ENCODE measurements at places on chromosomes 4 and X.
A peak's percentile ranks its signal among the peaks of the same experiment; 100 is the strongest.

GRCh38 chrX:150577174-150577573 is 8.8 kb downstream of the MTM1 start:
- DNase-seq: no peak

- DNase-seq: no peak
Measured at GRCh38 chr4:154578919-154579318, 11.6 kb downstream of the FGA start.

DNA sequence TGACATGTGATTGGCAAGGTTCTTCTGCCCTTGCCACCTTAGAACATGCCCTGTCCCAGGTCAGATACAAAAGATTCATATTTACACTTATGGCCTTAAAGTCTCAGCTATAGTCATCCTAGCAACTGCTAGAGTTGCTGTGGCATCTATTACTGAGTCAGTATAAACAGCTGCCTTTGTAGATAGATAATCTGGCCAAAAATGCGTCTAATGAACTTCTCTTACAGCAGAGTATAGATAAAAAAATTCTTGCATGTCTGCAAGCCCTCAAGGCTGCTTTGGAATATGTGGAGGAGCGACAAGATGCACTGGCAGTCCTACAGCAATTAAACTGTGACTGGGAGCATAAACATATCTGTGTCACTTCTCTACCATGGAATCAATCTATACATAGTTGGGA is 1209.7 kb upstream of the PABPC4L start:
- no peak for DNase-seq

DNA sequence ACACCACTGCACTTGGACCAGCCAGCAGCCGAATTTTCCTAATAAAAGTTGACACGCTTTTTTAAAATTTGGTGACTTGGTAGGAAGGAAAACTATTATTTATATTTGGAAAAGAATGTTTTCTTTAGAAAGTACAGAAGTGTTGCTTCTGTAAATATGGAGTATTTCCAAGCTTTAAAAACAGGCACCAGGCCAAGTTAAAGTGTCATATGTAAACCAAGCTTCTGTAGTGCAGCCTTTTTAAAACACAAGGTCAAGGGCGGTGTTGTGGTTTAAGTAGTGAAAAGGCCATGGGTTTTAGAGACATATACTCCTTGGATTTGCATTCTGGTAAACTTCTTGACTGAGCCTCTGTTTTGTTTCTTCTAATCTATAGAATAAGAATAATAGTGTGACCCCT is 62.7 kb downstream of the TRIM2 start:
- DNase-seq: no peak

GRCh38 chrX:40617566-40617965 is 5.7 kb upstream of the MPC1L start:
- DNase-seq: no peak

DNA sequence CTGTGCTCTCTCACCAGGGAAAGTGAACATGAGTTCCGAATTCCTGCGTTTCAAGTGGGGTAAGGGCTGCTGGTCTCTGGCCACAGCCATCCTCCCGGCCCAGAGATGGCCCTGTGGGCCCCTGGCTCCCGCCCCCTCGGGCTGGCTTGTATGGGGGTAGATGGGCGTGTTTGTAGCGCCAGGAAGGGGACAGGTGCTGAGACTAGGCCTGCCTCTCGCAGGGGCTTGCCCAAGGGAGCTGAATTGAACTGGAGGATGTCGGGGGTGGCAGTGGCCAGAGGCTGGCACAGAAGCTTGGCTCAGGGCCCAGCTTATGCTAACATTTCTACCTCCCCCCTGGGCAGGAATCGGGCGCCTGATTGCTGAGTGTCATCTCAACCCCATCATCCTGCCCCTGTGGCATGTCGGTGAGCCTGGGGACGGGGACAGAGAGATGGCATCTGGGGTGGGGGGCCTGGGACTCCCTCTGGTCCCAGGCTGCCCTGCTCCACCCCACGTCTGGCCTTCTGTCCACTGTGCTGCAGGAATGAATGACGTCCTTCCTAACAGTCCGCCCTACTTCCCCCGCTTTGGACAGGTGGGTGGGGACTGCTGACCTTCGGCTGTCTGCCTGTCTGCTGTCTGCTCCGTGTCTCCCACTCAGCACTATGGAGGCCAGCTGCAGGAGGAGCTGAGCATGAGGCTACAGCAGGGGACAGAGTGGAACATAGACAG is 8.5 kb downstream of the TAFAZZIN start:
- DNase-seq: no peak

DNA sequence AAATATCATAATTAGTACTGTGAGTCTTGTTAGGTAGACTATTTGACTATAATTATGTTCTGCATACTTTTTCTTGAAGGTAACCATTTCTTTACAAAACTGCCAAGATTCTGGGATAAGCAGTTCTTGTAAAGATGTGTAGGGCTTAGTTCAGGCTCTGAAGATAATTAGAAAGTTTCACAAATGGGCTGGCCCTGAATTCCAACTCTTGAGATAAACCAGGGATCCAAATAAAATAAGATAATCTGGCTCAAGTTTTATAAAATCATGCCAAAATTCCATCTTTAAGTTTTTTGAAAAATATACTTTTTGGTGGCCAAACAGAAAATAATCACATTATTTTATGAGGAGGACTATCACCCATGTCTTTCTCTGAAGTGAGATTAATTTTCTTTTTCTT is 35.5 kb upstream of the GLRB start:
- DNase-seq: no peak

GRCh38 chrX:19990151-19990555 is 708 bp downstream of the BCLAF3 start:
- peak; percentile 37 for DNase-seq
